ENCODE measurements at places on chromosomes 12 and 14.
A peak's percentile ranks its signal among the peaks of the same experiment; 100 is the strongest.

DNA sequence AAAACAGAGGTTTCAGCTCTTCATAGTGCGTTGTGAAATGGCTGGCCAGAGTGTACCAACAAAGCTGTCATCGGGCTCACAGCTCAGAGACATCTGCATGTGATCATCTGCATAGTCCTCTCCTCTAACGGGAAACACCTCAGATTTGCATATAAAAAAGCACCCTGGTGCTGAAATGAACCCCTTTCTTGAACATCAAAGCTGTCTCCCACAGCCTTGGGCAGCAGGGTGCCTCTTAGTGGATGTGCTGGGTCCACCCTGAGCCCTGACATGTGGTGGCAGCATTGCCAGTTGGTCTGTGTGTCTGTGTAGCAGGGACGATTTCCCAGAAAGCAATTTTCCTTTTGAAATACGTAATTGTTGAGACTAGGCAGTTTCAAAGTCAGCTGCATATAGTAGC is 14.3 kb upstream of the PAPLN start:
- no peak for DNase-seq

DNA sequence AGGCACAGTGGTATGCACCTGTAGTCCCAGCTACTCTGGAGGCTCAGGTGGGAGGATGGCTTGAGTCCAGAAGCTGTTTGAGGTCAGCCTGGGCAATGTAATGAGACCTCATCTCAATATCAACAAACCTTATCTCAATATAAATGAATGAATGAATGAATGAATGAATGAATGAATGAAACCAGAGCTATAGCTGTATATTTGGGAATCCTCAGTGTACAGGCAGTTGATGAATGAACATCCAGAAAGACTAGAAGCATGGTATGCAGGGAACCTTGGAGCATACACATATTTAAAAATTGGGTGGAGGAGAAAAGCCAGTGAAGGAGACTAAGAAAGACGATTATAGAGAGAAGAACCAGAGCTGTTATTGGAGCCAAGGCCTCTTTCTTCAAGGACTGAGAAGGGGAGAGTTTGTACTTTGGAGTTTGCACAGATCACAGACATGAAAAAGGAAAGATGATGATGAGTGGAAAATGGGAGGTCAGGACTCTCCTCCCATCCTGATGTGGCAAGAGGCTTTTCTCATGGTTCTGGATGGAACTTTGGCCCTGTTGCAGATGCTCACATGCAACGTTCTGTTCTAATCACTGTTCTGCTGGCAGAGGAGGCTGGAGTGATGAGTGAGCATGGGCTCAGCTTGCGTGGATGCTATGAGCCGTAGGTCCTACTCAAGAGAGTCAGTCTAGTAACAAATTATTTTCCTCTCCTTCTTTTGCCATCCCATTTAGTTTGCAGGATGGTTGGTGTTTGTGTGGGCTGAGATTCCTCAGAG is 114.4 kb downstream of the PRKCH start:
- no peak for DNase-seq

- DNase-seq = no peak
These were observed 40.9 kb downstream of the RNF34 start for GRCh38 chr12:121440768-121441167.

- no peak for DNase-seq
These were observed 277.9 kb upstream of the FLRT2 start for GRCh38 chr14:85252011-85252410.

GRCh38 chr12:120214626-120215356 is 13.9 kb upstream of the RPLP0 start:
- no peak for DNase-seq

- peak; percentile 74 for DNase-seq
These were observed 64.2 kb downstream of the LGR5 start for GRCh38 chr12:71503579-71504391.
